ENCODE measurements at places on chromosomes 16 and 17. TPM values are rescaled to one million over a fixed set of nuclear protein-coding genes. Genes with fewer than 3 reads are reported as not detected.

LITAFD gene
- not detected for polyA plus RNA-seq

OMG gene
- polyA plus RNA-seq: 1.8 TPM

HOXB1 gene
- not detected for polyA plus RNA-seq

DNA sequence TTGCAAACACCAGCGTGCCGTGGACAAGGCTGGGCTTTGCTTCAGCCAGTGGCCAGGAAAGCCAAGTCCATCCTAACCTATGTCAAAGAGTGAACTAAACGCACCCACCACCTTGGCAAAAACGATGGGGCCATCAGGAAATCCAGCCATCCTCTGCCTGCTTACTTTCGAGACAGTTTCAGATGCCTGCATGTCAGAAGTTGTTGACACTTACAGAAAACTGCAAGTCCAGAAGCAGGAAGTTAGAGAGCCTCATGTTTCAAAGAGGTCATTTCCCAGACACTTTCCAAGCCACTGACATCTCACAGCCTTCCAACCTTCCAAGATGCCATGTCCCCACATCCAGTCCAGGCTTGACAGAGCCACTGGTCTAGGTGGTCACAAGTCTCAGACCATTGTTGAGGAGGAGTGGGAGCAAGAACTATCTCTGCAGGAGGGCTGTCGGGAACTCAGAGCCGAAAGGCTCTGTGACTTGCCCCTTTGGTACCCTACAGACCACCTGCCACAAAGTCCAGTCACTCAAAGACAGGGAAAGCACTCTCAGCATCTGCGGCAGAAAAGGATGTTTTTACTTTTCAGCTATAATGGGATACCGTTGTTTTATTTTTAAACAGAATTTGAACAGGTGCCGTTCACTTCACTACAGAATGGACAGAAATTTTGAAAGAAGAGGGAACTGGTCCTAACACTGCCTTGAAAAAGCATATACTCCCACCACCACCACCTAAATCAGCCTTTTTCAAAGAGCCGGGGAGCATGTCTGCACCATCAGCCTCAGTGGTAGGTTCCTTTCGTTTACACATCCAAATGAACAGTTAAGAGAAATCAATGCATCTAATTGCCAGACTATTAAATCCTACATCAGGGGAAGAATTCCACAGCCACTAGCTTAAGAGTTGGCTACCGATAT, 5.1 kb downstream of the ZNF423 start:
- DNase-seq: no peak
